Stomach (tissue), 19 donors: ENCODE measurements at places on chromosomes 7 and 10. TPM values are rescaled to one million over a fixed set of nuclear protein-coding genes. Genes with fewer than 3 reads are reported as not detected.

- H3K27me3 ChIP-seq, result no peaks in the 10 kb centered on the region
- peaks cover 48% of the 10 kb centered on the region for H3K4me1 ChIP-seq
- peaks cover 35% of the 10 kb centered on the region for H3K36me3 ChIP-seq
- H3K4me3 ChIP-seq, result no peak overlapping the region
- DNase-seq, result no peak
Measured at GRCh38 chr7:23183279-23184012, 1.6 kb downstream of the NUP42 start.

HOXA13 gene
- total RNA-seq, result not detected

GRCh38 chr10:71059054-71059818, 153.1 kb upstream of the UNC5B start:
- H3K27me3 ChIP-seq, result no peaks in the 10 kb centered on the region
- H3K4me3 ChIP-seq, result no peak overlapping the region
- H3K4me1 ChIP-seq, result no peaks in the 10 kb centered on the region
- DNase-seq, result no peak

DNA sequence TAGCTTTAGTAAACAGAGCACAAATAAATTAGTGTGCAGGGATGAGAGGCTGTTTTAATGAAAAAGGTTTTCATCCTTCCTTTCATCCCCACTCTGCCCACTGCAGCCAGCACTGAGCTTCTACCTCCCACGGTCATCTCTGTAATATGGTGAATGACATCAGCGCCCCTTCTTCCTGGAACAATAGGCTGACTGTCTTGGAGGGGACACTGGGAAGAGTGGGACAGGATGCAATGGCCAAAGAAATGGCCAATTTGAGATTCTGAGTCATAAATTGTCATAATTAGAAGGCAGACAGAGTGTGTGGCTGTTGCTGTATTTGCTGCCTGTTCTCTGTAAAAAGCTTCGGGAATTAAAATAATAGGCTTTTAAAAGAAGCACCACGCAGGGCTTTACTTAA, 126.7 kb upstream of the CALN1 start:
- no peaks in the 10 kb centered on the region for H3K27me3 ChIP-seq
- no peaks in the 10 kb centered on the region for H3K36me3 ChIP-seq
- H3K4me3 ChIP-seq, result no peak overlapping the region

GRCh38 chr10:55491712-55492111, 690.7 kb upstream of the PCDH15 start:
- no peaks in the 10 kb centered on the region for H3K4me1 ChIP-seq
- no peaks in the 10 kb centered on the region for H3K36me3 ChIP-seq
- H3K4me3 ChIP-seq, result no peak overlapping the region
- H3K27ac ChIP-seq, result no peak overlapping the region

KCNH2 gene
- 10.1 TPM for total RNA-seq

CRYGN gene
- total RNA-seq, result not detected

EIF3B gene
- 150 TPM for total RNA-seq

DNA sequence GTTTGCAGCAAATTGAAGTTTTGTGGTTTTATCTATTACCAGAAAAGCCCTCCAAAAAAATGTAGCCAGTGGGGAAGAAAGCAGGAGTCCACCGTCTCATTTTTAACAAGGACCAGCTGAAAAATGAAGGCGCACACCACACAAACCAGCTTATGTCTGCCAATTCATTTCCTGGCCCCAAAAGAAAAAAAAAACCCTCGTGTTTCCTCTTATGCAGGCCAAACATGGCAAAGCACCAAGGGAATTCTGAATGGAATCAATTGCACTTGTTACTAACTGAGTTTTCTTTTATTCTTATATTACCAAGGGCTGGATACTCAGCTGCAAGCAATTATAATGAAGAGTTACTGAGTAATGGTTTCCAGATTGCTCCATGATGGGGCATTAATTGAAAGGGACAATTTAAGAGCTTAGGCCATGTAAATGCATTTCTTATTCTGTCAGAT, 428.3 kb upstream of the NPVF start:
- H3K27ac ChIP-seq, result no peak overlapping the region
- DNase-seq, result no peak
- no peak overlapping the region for H3K4me3 ChIP-seq
- no peaks in the 10 kb centered on the region for H3K27me3 ChIP-seq
- no peaks in the 10 kb centered on the region for H3K4me1 ChIP-seq
- H3K36me3 ChIP-seq, result no peaks in the 10 kb centered on the region

TRPV6 gene
- total RNA-seq, result not detected

GRCh38 chr10:101136007-101136707, 5.1 kb downstream of the TLX1 start:
- peaks cover 78% of the 10 kb centered on the region for H3K27me3 ChIP-seq
- no peak for DNase-seq
- no peak overlapping the region for H3K4me3 ChIP-seq
- H3K4me1 ChIP-seq, result peaks cover 53% of the 10 kb centered on the region
- H3K27ac ChIP-seq, result no peak overlapping the region

GRCh38 chr7:73895626-73896025, 34.7 kb downstream of the TMEM270 start:
- H3K27ac ChIP-seq, result peak overlapping the region; percentile 73
- DNase-seq, result no peak
- H3K36me3 ChIP-seq, result no peaks in the 10 kb centered on the region
- peaks cover 51% of the 10 kb centered on the region for H3K4me1 ChIP-seq
- no peak overlapping the region for H3K4me3 ChIP-seq
- H3K27me3 ChIP-seq, result no peaks in the 10 kb centered on the region

GIMAP1 gene
- total RNA-seq, result 0.45 TPM

- H3K36me3 ChIP-seq, result no peaks in the 10 kb centered on the region
- no peak for DNase-seq
- peaks cover 31% of the 10 kb centered on the region for H3K4me1 ChIP-seq
- no peaks in the 10 kb centered on the region for H3K27me3 ChIP-seq
Measured at GRCh38 chr7:121083790-121084251, 95.3 kb downstream of the CPED1 start.

DNA sequence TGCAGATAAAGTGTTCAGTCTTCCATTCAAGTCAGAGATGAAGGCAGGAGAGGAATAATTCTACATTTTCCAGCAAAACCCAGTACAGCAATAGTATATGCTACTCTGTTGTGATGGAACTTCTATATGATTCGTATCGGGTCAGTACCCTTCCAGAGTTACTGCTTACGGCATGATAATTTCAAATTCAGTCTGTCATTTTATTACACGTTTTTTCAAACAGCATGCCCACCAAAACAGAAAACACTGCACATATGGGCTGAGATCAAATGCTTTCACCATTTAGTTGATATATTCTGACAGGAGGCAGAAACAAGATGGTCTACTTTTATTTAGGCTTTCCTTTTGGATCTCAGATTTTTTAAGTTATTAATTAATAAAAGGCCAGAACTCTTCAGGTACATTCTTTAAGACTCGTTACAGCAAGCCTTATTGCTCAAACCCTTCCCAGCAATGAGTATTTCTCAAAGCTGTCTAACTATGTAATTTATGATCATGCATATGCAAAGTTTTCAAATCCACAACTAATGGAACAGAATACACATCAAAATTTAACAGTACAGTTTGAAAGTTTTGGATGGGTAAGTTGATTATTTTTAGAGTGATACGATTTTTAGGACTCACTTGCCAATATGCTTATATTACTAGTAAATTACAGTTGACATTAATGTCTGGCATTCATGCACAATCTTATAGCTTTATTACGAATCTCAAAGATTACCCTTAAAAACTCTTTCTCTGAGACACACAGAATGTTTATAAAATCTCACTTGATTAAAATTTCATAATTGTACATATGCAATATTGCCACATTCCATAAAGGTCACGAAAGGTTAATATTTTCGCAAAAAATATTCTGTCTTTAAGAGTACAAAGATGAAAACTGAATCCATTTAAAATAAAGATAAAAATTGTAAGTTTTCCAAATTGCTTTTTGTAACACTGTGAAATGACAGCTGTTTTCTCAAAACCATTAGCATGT, 91.0 kb downstream of the ANK3 start:
- H3K36me3 ChIP-seq, result no peaks in the 10 kb centered on the region
- no peak overlapping the region for H3K4me3 ChIP-seq
- no peaks in the 10 kb centered on the region for H3K27me3 ChIP-seq
- H3K27ac ChIP-seq, result no peak overlapping the region
- no peaks in the 10 kb centered on the region for H3K4me1 ChIP-seq
- no peak for DNase-seq

CFTR gene
- 130 TPM for total RNA-seq

HOXA7 gene
- 5.4 TPM for total RNA-seq

SEMA3D gene
- not detected for total RNA-seq

GRCh38 chr7:111357691-111358090, 204.6 kb downstream of the IMMP2L start:
- no peaks in the 10 kb centered on the region for H3K27me3 ChIP-seq
- DNase-seq, result peak; percentile 28
- H3K27ac ChIP-seq, result no peak overlapping the region

DNA sequence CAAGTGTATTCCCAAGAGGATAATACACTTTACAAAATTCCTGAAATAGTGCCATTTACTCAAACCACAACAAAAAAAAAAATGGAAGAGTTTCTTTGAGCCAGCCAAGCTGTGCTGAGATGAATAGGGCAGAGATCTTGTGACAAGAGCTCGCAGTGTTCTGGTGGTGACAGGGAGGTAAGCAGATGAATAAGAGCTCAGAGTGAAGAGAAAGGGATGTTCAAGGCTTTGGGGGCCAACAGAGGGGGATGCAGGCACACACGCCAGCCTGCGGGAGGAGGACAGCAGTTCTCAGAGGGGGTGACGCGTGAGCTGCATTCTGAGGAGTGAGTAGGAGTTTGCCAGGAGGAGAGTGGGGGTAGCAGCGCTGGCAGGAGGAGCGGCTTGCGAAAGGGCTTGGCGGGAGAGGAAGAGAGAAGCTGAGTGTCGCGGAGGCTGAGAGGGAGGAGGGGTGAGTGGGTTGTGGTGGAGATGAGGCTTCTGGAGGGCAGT, 194.4 kb upstream of the IMMP2L start:
- peaks cover 9% of the 10 kb centered on the region for H3K4me1 ChIP-seq
- no peak overlapping the region for H3K27ac ChIP-seq
- H3K36me3 ChIP-seq, result peaks cover 10% of the 10 kb centered on the region
- H3K4me3 ChIP-seq, result no peak overlapping the region
- no peaks in the 10 kb centered on the region for H3K27me3 ChIP-seq

TAC1 gene
- 2.8 TPM for total RNA-seq

DNA sequence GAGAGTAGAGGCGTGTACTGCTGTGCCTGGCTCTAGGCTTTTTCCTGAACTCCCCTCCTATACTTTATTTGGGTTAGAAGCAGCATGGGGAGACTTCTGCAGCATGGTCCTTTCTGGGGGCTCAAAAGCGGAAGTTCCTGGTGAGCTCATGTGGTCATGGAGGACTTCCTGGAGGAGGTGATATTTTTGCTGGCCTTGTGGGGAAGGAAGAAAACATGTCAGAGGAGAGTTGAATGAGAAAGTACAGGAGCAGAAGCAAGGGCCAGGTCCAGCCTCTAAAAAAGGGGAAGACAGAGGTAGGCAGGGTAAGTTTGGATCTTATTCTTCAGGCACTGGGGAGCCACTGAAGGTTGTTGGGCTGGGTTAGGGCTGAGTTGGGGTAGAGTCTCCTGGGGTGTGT, 45.5 kb downstream of the CASTOR2 start:
- H3K27ac ChIP-seq, result no peak overlapping the region
- H3K4me1 ChIP-seq, result no peaks in the 10 kb centered on the region

NCF1 gene
- total RNA-seq, result 7.1 TPM
